H1 (cell line): ENCODE measurements at places on chromosomes 3 and 15.
A peak's percentile ranks its signal among the peaks of the same experiment; 100 is the strongest.

DNA sequence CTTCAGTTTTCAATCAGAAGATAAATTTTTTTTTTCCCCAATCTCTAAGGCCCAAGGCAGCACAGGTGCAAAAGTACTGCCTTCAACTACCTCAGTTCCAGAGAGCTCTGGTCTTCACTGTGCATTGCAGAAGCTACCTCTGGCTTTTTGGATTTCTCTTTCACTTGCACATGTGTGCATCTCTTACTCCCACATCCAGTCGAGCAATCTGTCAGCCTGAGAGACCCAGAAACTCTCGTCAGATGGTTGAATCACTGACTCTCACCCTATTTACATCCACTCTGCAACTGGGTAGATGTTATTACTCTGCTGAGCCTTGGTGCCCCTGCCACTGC, 813.8 kb downstream of the NR2F2 start:
- no peak for DNase-seq

GRCh38 chr3:145648396-145648795, 512.6 kb downstream of the PLOD2 start:
- no peak for DNase-seq

GRCh38 chr3:188165596-188165995, 11.6 kb downstream of the LPP start:
- DNase-seq, result no peak

DNA sequence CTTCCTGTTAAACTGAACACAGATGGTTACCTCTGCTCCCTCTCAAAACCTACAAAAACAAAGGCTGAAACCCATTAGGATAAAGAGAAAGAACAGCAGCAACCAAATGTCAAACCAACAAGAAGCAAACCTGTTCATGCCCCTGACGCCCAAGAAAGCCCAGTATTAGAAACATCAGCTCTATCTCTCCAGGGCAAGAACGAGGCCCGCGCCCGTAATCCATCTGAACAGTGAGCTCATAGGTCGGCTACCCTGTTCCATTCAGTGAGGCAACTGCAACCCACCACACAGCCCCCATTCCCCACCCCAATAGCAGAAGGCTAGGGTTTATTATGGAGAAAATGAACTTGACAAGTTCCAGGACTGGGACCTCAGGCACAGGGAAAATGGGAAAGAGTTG, 10.0 kb downstream of the LSG1 start:
- DNase-seq, result no peak

GRCh38 chr3:184338511-184338945, 1.1 kb downstream of the FAM131A start:
- peak; percentile 86 for DNase-seq

DNA sequence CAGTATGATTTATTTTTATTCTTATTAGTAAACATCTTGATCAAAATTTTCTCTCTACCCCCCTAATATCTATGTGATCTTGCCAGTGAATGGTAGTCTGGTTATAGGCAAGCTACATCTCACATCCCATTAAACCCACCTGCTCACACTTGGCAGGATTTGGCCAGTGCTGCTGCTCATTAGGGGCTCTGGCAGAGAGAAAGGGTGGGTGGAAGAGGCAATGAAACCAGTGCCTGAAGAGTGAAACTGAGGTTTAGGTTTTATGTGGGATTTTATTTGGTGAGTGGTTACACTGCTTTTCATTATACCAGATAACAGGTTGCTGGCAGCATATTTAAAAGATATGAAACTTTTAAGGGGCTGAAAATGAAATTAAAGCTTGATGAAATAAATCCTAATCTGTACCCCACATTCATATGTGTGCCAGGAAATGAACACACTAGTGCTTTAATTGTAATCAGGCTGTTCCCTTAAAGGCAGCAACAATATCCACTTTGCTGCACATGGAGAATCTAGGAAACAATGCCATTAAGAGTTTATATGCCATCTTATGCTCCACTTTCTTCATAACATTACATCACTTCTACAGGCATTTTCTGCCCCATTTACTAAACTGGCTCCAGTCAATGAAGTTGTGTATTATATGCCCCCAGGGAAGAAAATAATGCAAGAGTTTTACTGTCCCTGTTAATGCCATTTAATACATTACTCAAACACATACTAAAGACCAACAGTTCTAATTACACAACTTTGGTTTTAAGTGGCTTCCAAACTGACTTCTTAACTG, 688.7 kb downstream of the MECOM start:
- DNase-seq, result no peak

DNA sequence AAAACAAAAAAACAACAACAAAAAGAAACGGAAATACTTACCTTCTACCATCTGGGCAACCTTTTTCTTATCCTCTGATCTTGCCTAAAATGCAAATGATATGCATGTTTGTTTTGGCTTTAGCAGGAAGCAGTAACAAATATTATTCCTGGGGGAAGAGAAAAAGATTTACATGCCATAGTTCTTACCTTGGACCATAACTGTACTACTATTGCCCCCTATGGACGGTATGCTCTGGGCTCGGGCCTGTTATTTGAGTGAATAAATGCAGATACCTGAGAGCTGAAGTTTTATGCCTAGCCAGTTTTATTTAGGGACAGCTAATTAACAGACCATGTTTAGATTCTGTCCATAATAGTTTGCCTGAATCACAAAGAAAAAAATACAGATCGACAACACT, 12.6 kb upstream of the STARD5 start:
- DNase-seq, result no peak

- no peak for DNase-seq
Measured at GRCh38 chr3:186966406-186966805, 36.1 kb downstream of the ST6GAL1 start.

DNA sequence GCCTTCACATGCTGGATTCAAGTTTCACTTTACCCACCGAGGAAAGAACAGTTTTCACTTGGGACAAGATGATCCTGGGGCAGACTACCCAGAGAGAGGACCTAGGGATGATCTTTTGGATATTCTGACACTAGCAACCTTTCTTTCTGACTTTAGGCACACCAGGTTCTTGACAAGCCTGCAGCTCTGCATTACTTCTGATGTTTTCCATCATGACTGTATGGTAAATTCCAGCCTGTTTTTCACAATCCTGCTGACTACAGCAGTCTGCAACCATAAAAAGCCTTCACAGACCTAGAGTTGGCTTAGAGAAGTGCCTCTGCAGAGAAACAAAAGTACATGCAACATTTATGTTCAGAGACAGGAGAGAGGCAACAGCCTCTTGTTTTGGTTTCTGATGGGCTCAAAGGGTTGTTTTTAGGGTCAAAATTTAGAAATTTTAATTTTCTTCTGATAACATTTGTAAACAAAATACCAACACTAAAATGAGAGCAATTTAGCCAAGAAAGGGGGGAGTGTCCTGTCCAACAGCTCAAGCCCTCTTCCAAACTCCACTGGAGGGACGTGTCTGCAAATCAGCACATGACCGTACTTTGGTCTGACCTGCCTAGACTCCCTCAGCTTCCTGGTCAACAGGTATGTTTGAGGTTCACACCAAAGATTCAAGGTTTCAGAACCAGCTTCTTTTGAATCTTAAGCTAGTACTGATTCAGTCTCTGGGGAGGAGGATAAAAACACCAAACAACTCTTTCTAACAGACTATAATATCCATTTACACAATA, 799 bp downstream of the ABI3BP start:
- no peak for DNase-seq

GRCh38 chr3:41064526-41064925, 134.8 kb upstream of the CTNNB1 start:
- DNase-seq, result no peak

DNA sequence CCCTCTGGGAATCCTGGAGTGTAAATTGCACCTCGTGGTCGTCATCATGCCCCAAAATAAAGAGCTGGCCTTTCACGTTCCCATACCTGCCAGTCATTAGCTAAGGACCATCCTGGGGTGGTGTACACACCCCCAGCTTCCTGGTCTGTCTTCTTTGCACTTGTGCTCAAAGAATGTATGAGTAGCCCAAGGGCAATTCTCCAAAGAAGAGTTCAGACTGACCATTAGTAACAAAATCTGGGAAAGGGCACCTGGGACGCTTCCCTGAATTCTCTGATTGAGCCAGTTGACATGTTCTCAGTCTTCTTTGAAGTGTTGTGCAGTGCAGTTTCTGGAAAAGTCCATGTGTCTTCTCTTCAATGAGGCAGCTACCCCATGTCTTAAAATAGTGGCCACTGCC, 34.8 kb downstream of the FAM3D start:
- DNase-seq, result no peak
